ENCODE measurements at places on chromosomes 2 and 18. TPM values are rescaled to one million over a fixed set of nuclear protein-coding genes. Genes with fewer than 3 reads are reported as not detected.

The DCDC2C gene
- 2.4 TPM for total RNA-seq

The TFCP2L1 gene
- total RNA-seq: 5.5 TPM

DNA sequence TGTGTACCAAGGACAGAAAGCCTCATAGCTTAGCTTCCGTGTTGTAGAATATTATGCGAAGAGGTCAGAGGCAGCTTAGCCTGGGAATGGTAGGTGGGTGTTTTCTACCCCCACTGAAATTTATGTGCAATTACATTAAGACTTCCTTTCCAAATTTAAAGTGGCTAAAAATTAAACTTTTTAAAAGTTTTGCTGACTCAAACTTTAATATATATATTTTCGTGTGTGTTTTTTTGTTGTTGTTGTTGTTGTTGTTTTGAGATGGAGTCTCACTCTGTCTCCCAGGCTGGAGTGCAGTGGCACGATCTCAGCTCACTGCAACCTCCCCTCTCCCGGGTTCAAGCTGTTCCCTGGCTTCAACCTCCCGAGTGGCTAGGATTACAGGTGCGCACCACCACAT, 4.3 kb upstream of the RAB1A start:
- no peak for DNase-seq

GRCh38 chr2:152650768-152651371, 66.4 kb downstream of the PRPF40A start:
- DNase-seq: no peak

DNA sequence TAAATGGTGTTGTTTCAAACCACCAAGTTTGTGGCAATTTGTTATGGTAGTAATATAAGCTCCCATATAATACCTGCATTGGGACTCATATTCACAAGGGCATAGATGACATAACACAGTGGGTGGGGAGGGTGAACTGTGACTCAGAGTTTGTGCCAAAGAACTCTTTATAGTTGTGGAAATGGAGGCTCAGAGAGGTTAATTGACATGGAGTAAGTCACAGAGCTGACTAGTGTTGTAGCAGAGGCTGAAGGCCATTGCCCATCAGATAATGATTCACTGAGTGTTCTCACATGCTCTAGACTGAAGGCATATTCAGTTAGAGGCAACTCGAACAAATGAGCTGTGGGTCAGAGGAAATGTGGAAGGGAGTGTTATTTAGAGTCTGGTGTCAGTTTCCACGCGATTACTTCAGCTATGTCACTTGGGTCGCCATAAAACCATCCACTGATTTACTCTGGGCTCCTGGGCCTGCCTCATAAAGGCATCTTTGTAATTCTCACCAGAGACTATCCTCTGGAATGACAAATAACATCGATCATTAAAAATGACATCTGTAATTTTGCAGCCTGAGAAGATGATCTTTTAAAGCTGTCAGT, 264.7 kb downstream of the CCDC85A start:
- no peak for DNase-seq

The CAPN14 gene
- total RNA-seq: not detected

The CTAGE1 gene
- total RNA-seq: not detected

GRCh38 chr2:122703676-122704075, 948.2 kb downstream of the TSN start:
- no peak for DNase-seq

GRCh38 chr2:17057109-17058017, 391.7 kb upstream of the CYRIA start:
- no peak for DNase-seq
